H4 (cell line): ENCODE measurements at places on chromosomes 7 and 10. TPM values are rescaled to one million over a fixed set of nuclear protein-coding genes. Genes with fewer than 3 reads are reported as not detected.

The STEAP4 gene
- total RNA-seq: 0.02 and 0.06 TPM in 2 replicates

GRCh38 chr7:158650821-158651225 is 53.8 kb downstream of the NCAPG2 start:
- DNase-seq: no peak

DNA sequence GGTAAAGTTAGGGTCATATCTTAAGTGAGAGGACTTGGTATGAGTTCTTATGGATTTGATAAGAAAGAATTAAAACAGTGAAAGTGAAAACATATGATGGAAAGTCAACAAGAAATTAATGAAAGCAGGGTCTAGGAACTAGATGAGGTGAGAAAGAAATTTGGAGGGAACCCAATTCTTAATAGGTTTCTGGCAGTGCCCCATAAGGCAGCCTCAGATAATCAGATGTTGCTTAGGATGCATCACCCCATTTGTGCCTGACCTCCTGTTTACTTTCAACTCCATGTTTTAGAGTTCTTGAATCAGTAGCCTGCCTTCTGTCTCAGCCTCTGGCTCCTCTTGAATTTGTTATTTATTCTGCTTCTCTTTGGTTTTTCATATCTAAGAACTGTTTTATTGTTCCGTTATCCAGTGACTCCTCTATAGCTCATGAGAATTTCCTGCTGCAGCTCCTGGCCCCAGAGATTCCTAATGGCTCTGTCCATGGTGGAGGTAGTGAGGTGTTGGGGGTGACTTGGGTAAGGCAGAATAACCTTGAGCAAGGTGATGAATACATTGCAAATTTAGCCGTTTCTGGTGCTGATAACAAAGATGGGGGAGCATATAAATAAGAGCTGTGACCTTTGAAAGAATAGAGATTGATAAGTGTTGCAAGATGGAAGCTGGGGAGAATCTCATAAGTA is 17.6 kb downstream of the ITGB8 start:
- DNase-seq: no peak

The AMPH gene
- total RNA-seq: 6.2 and 7.3 TPM in 2 replicates

DNA sequence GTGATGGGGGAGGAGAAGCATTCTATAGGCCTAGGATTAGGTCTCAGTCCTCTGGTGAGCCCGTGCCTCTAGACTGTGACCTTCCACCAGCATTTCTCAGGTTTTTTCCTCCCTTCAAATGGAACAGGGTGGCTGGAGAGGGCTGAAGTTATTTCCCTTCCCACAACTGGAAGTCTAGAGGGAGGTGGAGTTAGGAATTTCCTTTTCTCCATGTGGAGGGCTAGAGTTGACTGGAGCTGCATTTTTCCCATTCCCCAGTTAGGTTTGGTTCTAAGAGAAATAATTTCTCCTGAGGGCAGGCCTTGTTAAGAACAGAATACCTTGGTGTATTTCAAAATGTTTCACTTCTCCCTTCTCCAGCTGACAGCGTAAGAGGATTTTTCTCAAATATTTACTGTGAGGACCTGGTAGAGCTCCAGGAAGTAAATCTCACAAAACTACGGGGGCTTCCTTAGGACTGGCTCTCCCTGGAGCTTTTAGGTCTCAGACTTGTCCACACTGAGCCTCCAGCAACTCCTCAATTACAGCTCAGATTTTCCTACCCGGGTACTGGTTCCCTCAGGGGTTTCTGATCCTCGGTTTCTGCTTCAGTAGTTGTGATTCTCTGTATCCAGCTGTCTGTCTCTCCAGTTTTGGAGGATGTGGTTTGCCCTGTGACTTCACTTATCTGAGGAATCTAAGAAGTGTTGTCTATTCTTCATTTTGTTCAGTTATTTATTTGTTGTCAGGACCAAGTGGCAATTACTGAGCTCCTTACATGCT is 6.0 kb upstream of the REEP3 start:
- peak; percentile 39 for DNase-seq

The MMP21 gene
- not detected in 2 replicates for total RNA-seq

The NUTM2E gene
- total RNA-seq: not detected in 2 replicates

The TAS2R5 gene
- not detected in 2 replicates for total RNA-seq

- DNase-seq: no peak
These were observed 23.3 kb upstream of the PALS2 start for GRCh38 chr7:24549991-24550390.

The COA1 gene
- 117 and 154 TPM in 2 replicates for total RNA-seq

- no peak for DNase-seq
These were observed 420.8 kb downstream of the PHF14 start for GRCh38 chr7:11394438-11394837.

- no peak for DNase-seq
These were observed 46.6 kb downstream of the MACC1 start for GRCh38 chr7:20170633-20171032.

The CALHM1 gene
- total RNA-seq: not detected in 2 replicates

GRCh38 chr10:110647136-110647430 is 2.9 kb downstream of the RBM20 start:
- DNase-seq: peak; percentile 28

- no peak for DNase-seq
These were observed 150.4 kb downstream of the MAD1L1 start for GRCh38 chr7:2082139-2082998.

The TMEM176A gene
- total RNA-seq: not detected in 2 replicates

- no peak for DNase-seq
These were observed 56.4 kb downstream of the PALD1 start for GRCh38 chr10:70535001-70535400.

DNA sequence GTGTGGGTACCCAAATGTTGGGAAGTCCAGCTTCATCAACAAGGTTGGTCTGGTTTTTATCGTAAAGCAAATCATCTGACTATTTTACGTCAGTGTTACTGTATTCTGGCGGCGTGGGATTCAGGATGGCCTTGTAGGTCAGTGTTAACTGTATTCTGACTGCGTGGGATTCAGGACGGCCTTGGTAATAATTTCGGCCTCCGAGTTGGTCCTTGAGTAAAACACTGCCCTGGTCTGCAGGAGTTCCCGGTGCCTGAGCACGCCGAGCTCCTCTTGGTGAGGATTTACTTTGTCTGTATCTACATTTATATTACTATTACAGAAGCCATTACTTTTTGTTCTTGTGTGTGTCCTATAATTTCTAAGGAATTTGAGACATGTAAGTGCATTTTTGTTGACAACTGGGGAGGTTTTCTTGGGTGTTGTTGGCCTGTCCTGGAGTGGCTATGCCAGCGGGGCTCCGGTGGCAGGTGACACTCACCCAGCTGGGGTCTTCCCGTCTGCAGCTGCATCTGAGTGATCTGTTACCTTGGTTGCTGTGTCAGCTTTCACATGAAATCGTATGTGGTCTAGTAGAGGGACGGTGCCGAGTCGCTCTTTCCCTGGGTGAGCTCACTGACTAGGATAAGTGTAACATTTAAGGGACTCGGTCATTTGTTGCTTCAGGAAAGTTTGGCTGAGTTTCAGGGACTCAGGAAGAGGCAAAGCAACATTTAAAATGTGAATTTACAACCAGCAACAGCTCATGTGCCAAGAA is 9.2 kb downstream of the GTPBP4 start:
- DNase-seq: no peak

The TSPAN13 gene
- total RNA-seq: 55.0 and 80.5 TPM in 2 replicates

- DNase-seq: no peak
These were observed 235.2 kb downstream of the DGKI start for GRCh38 chr7:137611606-137612005.

DNA sequence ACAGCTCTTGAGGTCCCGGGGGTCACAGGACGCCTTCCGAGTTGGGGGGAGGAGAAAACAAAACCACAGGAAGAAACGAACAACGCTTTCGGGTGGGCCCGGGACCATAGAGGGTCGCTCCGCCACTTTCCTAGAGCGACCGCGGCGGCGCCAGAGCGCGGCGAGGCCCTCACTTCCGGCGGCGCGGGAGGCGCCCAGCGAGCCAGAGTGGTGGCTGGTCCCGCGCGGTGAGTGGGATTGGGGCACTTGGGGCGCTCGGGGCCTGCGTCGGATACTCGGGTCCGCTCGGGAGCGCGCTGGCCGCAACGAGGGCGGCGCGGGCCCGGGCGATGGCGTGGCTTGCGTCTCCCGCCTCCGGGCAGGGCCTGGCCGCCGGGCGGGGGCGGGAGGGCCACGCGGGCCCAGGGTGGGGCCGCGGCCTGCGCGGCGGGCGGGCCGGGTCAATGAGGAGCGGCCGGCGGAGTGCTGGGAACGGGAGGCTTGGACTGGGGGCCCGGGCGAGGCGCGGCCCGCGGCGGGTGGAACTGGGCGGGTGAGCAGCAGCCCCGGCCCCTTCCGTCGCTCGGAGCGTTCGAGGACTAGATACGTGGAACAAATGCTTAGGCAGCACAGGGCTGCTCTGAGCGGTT is at the start of gene ZNF22:
ZNF22 (plus strand) TSS at position 172 of the 629 bp plus-strand sequence. CDS start 2,446 bp downstream, outside the sequence.
- DNase-seq: no peak

DNA sequence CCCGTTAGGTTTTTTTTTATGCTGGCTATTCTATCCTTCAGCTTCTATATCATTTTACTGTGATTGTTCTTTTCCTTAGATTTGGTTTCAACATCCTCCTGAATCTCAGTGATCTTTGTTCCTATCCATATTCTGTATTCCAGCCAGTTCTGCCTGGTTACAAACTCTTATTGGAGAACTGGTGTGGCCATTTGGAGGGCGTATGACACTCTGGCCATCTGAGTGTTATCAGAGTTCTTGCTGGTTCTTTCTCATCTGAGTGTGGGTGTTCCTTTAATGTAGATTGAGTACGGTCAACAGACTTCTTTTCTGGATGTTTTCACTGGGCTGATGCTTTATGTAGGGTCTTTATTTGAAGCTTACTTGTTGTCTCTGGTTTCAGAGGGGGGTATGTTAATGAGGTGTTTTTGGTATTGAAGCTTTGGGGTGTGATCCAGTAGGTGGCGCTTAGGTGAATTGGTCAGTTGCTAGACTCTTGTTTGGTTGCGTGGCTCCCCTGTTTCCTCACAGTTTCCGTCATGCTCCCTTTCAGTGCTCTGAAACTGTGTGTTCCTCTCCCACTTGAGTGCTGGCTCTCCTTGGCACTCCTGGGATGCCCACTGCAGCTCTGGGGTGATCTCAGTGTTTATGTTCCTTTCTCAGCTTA is 80.7 kb downstream of the FANK1 start:
- no peak for DNase-seq

The GPR85 gene
- 2.4 and 2.7 TPM in 2 replicates for total RNA-seq

GRCh38 chr7:150665089-150665748 is 20.3 kb upstream of the GIMAP2 start:
- DNase-seq: no peak

- peak; percentile 55 for DNase-seq
These were observed 48.8 kb upstream of the SMNDC1 start for GRCh38 chr10:110353244-110354119.

DNA sequence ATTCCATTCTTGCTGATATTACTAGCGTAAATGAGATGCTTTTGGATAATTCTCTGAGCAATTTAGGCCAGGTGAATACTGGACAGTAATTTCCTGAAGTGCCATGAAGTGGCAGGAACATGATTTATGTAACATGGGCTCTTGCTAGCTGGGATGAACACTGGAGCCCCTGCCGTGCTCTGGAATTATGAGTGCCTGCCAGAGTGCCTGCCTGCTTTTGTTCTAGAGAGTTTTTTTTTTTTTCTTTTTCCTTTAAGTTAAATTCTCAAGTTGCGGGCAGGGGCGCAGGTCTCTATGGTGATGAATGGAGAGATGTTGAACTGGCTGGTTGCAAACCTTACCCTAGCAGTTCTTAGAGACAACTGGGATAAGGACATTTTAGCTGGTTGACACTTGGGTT is 165.9 kb downstream of the AUTS2 start:
- DNase-seq: no peak

The TWIST1 gene
- total RNA-seq: 29.1 and 40.1 TPM in 2 replicates

DNA sequence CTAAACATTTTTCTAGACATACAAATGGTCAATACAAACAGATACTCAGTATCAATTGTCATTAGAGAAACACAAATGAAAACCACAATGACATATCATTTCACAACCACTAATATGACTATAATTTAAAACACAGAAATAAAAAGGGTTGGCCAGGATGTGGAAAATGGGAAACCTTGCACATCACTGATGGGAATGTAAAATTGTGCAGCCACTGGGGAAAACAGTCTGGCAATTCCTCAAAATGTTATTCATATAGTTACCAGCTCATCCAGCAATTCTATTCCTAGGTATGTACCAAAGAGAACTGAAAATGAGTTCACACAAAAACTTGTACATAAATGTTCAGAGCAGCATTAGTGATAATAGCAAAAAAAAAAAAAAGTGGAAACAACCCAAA is 106.1 kb upstream of the LRRTM3 start:
- no peak for DNase-seq

DNA sequence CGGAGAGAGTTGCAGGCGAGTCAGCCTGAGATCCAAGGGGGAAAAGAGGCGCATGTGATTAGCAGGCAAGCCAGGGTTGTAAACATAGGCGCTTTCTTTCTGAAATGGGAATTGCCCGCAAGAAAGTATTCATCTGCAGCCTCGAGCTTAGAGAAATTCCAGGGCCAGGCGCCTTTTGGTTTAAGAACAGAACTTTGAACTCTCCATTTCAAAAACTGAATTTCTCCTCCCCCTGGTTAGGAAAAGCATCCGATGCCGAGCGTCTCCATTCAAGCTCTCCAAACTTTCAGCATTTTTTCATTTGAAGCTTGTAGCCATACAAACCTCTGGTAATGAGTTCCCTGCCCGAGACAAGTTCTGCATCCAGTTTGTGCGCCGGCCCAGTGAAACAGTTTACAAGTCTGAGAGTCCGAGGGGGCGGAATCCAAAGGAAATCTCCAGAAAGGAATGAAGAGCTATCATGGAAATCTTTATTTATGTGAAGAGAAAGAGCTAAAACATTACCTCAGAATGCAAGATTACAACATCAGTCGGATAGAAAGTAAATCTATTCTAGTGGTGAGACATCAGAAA is 69.9 kb downstream of the FAM204A start:
- peak; percentile 28 for DNase-seq

The ABCC2 gene
- 2.1 and 4.0 TPM in 2 replicates for total RNA-seq

The FKBP6 gene
- total RNA-seq: not detected in 2 replicates

The CTNNA3 gene
- total RNA-seq: 0.02 TPM in 1 of 2 replicates, not detected in the other

GRCh38 chr10:49613165-49613881 is 514 bp upstream of the CHAT start:
- DNase-seq: no peak
